ENCODE measurements at places on chromosomes 16 and 17.
A peak's percentile ranks its signal among the peaks of the same experiment; 100 is the strongest.

GRCh38 chr17:79315358-79316105 lies 240.9 kb downstream of the ENGASE start:
- no peak for DNase-seq

- DNase-seq, result no peak
Observed at GRCh38 chr17:73694491-73694890, 50.2 kb upstream of the SDK2 start.

DNA sequence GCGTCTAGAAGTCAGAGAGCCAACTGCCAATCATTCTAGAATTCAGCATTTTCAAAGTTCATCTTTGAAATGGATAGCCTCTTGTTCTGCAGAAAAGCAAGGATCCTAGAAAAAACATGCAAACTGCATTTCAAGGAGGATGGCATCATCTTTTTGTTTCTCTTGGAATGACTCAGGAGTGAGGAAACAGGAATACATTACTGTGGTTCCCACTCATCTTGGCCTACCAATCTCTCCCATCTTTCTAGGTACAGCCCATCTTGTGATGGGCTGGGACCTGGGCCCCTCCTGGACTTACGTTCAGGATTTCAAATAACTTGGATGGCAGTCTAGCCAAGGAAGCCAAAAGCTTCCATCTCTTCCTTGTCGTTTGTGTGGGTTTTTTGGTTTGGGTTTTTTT lies 363.4 kb downstream of the CDH13 start:
- no peak for DNase-seq

DNA sequence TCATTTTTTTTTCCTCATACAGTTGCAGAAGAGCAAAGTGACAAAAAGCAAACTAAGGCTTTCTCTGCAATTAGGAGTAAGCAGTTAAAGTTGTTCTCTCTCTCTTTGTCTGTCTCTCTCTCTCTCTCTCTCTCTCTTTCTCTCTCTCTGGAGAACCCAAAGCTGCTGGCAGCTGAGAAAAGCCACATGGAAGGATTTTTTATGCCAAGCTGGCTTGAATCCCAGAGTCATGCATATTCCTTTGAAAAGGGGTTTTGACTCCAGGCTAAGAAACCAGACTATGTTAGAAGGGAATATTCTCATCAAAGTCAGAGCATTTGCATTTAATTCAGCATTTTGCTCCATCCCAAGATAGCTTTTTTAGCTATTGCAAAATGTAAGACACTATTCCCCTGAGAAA lies 1114.2 kb upstream of the GOT2 start:
- DNase-seq, result peak; percentile 2

- DNase-seq, result no peak
Observed at GRCh38 chr16:20023190-20023589, 50.5 kb downstream of the GPR139 start.

- no peak for DNase-seq
Observed at GRCh38 chr17:41058741-41059140, 1.2 kb downstream of the KRTAP2-3 start.

GRCh38 chr16:72224260-72224768 lies 52.4 kb upstream of the PMFBP1 start:
- DNase-seq, result no peak

- DNase-seq, result no peak
Observed at GRCh38 chr17:82320956-82321927, 3.8 kb upstream of the CD7 start.

DNA sequence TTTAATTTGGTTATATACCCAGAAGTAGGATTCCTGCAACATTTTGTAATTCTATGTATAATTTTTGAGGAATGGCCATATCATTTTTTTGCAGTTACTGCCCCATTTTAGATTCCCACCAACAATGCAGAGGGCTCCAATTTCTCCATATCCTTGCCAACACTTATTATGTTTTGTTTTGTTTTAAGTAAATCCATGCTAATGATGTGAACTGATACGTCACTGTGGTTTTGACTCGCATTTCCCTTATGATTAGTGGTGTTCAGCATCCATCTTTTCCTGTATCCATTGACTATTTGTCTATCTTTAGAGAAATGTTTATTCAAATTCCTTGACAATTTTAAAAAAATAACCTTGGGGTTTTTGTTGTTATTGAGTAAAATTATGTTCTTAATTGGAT lies 826.4 kb downstream of the CDH11 start:
- no peak for DNase-seq

DNA sequence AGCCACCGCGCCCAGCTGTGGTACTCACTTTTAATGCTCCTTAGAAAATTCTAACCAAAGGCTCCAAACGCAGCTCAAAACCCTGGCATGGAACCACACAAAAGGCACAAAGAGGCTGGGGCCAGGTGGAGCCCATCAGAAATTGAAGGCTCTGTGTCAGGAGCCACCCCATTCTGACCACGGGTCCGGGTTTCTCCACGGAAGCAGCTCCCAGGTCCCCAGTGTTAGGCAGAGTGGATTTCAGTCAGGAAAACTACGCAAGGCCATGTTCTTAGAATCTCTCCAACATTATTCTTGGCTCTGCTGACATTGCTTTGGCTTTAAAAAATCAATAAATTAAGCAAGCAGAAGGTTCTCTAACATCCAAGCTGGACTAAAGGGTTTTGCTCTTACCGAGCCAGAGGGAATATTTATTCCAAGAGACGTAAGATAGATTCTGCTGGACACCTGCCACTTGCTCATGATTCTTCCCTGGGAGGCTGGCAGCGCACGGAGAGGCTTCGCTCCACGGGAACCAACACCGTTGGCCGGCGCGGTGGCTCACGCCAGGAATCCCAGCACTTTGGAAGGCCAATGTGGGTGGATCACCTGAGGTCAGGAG lies 93.5 kb downstream of the NXN start:
- peak; percentile 13 for DNase-seq

- peak; percentile 75 for DNase-seq
Observed at GRCh38 chr17:32627239-32627996, 140.6 kb downstream of the CDK5R1 start.
